Stimulated activated naive CD4-positive, alpha-beta T cell treated with Interleukin-2 at 50 U/mL for 16 hours (primary cell): ENCODE measurements at places on chromosomes 4 and X.
A peak's percentile ranks its signal among the peaks of the same experiment; 100 is the strongest.

- no peak for DNase-seq
Measured at GRCh38 chrX:79195027-79195426, 50.5 kb downstream of the GPR174 start.

DNA sequence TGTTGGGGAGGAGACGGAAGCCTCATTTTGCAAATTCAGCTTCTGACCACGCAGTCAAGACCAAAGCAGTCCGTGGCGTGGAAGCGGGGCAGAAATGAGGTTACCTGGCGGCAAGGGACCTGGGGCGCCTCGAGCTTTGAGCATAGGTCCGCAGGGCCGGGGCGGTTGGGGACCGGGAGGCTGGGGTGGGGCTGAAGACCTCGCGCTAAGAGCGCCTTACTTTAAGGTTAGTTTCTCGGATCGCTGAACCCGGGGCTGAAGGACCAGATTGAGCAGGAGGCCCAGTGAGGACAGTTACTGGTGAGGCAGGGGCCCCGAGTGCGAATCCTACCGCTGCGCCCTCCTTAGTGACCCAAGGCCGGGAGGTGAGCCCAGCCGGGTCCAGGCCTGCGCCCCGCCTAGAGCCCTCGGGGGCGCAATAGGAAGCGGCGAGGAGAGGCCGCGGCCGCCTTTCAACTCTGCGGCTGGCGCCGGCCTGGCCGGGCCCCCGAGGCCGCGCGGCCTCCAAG lies 7.5 kb downstream of the MSX1 start:
- DNase-seq: no peak

GRCh38 chr4:177356921-177357320 lies 47.2 kb downstream of the NEIL3 start:
- no peak for DNase-seq

GRCh38 chr4:113692809-113693411 lies 68.6 kb downstream of the CAMK2D start:
- DNase-seq: no peak

DNA sequence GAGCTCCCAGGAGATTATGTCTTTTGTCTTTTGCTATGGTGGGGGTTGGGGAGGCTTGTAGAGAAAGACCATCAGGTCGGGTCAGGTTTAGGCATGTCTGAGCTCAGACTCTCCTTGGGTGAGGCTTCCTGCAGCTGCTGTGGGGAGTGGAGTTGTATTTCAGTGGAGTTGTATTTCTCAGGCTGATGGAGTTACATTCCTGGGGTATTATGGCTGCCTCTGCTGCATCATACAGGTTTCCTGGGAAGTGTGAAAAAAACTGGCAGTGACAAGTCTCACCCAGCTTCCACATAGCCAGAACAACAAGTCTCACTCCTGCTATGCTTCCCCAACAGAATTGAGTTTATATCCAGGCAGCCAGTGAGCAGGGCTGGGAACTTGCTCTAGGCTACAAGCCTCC lies 119.3 kb downstream of the VSIG4 start:
- no peak for DNase-seq

DNA sequence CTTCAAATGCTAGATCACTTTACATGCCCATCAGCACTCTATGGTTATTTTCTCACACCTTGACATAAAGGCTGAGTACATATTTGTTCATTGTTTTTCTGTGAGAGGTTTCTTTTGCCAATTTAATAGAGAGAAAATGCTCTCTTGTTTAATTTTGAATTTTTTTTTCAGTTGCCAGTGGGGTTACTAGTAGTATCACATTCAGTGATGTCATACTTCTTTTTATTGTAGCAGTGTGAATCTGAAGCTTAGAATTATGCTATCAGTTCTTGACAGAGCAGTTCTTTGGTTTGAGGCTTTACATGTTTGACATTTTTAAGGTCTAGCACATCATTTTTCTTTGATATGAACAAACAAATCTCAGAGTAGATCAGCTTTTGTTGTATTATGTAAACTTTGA lies 185.4 kb downstream of the NWD2 start:
- no peak for DNase-seq

GRCh38 chr4:7139167-7139982 lies 53.0 kb upstream of the SORCS2 start:
- no peak for DNase-seq

DNA sequence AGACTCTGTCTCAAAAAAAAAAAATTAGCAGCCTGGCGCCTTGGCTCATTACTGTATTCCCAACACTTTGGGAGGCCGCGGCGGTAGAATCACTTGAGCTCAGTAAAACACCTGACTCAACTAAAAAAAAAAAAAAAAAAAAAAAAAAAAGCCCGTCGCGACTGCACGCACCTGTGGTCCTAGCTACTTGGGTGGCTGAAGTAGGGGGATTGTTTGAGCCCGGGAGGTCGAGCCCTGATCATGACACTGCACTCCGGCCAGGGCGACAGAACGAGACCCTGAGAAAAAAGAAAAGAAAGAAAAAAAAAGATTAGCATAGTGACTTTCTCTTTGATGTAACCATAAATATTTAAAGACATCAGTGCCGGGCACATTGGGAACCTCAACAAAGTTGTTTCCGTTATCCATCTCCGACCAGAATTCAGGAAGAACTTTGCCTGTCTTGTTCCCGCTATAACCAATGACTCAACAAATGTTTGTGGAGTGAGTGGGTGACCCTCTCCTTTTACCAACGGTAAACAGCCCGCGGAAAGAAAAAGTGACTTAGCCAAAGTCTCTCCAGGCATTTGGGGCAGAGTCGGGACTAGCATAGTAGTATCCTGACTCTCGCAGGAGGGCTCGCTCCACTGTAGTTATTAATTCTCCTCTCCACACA lies 553 bp upstream of the MED28 start:
- DNase-seq: peak; percentile 1

DNA sequence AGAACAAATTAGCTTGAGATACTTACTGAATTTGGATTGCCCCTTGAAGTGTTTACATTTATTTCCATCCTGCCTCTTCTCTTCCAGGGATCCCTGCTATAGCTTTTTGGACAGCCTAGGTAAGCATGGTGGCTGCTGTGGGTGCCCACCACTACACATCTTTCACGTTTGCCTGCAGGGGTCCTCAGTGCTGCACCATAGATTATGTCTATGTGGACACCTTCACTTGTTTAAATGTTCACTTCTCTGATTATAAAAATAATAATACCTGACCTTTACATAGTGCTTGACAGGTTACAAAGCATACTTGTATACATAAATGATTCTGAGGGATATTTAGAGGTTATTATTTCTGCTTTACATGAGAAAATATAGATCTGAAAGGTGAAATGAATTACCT lies 67.9 kb upstream of the SLC4A4 start:
- DNase-seq: no peak

DNA sequence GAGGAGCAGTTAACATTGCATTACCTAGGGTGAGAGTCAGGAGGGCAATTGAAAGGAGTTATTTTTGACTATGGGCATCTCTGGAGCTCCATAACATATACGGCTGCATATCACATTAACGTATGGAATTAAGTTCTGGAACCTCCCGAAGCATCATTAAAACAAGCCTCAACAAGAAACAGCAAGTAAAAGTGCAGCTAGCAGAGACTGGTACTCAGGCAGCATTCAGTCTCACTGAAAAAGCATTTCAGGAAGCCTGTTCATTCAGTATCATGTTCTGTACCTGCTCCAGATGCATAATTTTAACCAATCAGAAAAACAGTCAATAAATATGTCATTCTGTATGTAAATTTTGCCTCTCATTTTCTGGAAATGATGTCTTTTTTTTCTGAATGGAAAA lies 299.6 kb downstream of the EPHA5 start:
- no peak for DNase-seq

DNA sequence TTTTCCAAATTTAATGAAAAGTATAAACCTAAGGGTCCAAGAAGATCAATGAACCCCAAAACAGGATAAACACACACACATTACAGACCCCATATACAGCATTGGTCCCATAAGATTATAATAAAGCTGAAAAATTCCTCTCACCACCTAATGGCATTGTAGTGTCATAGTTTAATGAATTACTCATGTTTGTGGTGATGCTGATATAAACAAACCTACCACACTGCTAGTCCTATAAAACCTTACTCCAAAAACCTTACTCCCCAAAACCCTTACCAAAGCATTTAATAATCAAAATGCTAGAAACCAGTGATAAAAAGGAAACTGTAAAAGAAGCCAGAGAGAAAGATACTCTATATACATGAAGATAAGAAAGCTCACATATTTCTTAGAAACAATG lies 148.1 kb upstream of the SH3RF1 start:
- no peak for DNase-seq

GRCh38 chrX:8730812-8731558 lies 952 bp downstream of the ANOS1 start:
- DNase-seq: no peak

- no peak for DNase-seq
Measured at GRCh38 chrX:29024871-29025270, 437.6 kb downstream of the IL1RAPL1 start.

GRCh38 chr4:24912252-24913118 lies at the start of gene CCDC149:
CCDC149 (minus strand) TSS chr4:24913042; CDS start chr4:24912864, 178 bp downstream.
- no peak for DNase-seq

- no peak for DNase-seq
Measured at GRCh38 chr4:26782168-26782829, 78.3 kb upstream of the STIM2 start.

DNA sequence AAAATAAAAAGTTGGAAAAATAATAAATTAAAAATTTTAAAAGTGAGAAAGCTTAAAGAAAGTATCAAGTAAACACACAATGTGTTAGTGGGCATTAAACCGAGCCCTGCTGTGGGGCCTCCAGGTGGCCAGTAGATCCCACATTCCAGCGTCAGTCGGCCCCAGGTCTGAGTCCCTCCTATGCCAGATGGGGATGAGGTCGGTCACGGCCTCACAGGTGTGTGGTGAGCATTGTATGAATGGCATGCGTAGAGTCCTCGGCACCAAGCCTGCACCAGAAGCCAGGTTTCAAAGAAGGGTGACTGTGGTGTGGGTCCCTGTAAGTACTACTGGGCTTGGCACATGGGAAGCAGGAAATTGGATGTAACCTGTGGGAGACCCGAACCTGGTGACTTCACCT lies 75.6 kb upstream of the MSX1 start:
- no peak for DNase-seq

GRCh38 chr4:6695660-6696610 lies 2.3 kb downstream of the S100P start:
- DNase-seq: peak; percentile 44

DNA sequence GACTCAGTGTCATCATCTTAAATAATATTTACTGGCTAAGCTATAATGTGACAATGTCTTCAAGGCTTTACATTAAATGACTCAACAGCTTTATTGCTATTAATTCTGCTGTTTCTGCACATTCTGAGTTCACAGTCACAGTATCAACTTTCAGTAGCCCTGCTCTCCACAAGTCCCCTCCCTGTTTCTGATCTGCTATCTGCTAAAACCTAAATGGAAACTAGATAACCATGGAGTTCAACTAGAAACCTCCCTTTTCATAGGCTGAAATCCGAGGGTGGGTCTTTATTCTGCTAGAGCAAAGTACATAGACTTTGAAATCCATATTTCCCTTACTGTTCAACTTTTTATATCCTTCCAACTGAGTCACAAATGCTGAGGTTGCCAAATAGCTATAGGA lies 5.4 kb upstream of the ACE2 start:
- DNase-seq: no peak

DNA sequence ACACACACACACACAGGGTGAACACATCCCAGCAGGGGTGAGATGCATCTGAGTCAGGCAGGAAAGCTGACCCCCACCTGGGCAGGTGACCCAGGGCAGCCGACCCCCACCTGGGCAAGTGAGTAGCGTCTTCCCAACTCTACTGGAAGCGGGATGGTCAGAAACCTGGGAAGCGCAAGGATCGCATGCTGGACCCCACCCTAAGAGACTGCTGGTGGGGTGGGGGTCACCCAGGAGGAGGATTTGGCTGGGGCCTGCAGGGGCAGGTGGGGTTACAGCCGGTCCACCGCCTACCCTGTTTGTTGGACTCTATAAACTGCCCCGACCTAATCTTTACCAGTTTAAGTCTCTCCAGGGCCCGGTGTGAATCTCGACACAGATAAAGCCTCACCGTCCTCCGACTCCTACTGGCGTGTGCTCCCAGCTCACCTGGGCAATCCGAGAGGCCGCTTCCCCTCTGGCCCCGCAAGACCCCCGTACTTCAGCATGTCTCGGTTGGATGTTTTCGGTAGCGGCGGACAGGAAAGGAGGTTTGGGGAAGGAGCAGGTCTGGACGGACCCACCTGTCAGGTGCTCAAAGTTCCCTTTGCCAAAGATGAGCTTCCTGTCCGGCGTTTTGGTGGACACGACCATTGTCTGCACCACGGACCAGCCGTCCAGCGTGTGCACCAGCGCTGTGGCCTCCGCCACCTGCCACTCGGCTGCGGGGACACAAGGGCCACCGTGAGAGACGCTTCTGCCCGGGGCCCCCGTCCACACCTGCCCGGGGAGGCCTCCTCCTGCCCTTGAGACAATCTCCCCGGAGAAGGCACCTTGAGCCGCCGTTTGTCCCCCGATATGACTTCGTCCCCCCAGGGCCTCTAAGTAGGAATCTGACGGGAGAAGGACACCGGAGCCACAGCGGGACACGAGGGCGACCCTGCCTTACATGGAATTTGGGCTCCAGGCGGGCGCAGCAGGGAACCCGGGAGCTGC lies 2.0 kb downstream of the GTPBP6 start:
- no peak for DNase-seq

- DNase-seq: no peak
Measured at GRCh38 chrX:68238568-68238967, 194.7 kb downstream of the OPHN1 start.

DNA sequence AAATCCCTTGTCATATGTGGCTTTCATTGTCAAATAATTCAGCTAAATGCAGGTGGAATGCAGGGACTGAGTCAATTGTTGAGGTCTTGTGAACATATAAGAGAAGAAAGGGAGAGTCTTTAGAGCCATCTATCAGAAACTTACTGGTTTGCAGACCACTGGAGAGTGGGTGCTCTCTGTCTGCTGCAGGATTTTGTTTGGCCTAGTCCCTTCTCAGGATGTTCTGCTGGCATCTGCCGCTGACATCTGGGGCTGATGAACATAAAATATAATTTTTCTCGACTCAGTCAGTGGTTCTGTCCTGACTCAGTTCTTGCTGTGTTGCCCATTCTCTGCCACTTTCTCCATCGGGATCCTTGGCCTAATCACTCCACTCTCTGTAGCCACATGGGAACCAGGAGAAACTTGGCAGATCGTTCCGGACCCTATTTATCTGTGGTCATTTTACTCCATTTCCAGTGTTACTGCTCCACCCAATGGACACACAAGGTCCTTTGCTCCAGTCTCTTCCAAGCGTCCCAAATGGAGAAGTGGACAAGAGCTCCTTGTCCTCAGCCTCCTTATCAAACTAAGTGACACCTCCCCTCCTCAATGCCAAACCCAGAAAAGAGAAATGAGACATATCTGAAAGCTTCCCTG lies 436.2 kb downstream of the FAT4 start:
- DNase-seq: no peak

DNA sequence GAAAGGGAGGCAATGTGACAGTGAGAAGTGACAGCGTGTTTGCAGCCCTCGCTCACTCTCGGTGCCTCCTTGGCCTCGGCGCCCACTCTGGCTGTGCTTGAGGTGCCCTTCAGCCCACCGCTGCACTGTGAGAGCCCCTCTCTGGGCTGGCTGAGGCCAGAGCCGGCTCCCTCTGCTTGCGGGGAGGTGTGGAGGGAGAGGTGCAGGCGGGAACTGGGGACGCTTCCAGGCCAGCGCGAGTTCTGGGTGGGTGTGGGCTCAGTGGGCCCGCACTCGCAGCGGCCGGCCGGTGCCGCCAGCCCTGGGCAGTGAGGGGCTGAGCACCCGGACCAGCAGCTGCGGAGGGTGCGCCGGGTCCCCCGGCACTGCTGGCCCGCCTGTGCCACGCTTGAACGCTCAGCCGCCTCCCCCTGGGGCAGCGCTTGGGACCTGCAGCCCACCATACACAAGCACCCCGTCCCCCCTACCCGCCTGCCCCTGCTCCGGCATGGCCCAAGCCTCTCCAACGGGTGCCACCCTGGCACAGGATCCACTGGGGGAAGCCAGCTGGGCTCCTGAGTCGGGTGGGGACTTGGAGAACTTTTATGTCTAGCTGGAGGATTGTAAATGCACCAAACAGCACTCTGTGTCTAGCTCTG lies 1142.8 kb upstream of the INTU start:
- DNase-seq: no peak
